ENCODE measurements at places on chromosomes 1 and 21.
A peak's percentile ranks its signal among the peaks of the same experiment; 100 is the strongest.

GRCh38 chr1:84365225-84366221 is 32.8 kb upstream of the DNASE2B start:
- DNase-seq: no peak

- no peak for DNase-seq
Observed at GRCh38 chr1:237888143-237888542, 2.6 kb downstream of the ZP4 start.

- DNase-seq: no peak
Observed at GRCh38 chr21:38156200-38156599, 100.6 kb upstream of the KCNJ15 start.

GRCh38 chr21:35063428-35064172 is 14.5 kb upstream of the RUNX1 start:
- DNase-seq: no peak

DNA sequence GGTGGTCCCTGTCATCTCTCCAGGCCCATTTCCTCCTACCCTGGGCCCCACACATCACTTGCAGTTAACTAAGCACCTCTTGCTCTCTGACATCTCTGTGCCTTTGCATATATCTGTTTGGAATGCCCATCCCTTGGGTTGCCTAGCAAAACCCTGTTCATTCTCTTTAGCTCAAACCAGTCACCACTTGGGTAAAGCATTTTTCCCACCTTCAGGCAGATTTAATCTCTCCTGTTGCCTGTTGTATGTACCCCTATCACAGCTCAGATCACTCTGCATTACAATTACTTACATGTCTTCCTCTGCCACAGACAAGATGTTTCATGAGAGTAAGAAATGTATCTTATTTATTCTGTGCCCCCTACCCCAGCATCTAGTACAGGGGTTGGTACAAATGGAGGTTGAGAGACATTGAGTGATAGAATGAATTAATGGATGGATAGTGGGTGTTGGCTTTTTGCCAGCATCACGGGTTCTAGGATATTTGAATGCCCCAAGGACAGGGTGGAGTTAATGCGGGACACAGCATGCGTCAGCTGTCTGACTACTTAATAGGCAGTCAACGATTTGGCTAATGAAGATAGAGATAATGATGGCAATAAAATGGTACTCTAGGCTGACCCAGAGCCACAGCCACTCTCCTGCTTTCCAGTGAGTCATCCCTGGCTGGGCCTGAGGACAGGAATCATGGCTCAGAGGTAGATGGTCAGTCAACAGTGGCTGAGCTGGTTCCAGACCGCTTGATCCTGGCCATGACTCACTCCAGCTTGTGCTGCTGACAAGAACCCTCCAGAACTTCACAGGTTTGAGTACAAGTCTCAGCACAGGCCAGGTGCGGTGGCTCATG is 6.5 kb downstream of the NR0B2 start:
- peak; percentile 29 for DNase-seq

DNA sequence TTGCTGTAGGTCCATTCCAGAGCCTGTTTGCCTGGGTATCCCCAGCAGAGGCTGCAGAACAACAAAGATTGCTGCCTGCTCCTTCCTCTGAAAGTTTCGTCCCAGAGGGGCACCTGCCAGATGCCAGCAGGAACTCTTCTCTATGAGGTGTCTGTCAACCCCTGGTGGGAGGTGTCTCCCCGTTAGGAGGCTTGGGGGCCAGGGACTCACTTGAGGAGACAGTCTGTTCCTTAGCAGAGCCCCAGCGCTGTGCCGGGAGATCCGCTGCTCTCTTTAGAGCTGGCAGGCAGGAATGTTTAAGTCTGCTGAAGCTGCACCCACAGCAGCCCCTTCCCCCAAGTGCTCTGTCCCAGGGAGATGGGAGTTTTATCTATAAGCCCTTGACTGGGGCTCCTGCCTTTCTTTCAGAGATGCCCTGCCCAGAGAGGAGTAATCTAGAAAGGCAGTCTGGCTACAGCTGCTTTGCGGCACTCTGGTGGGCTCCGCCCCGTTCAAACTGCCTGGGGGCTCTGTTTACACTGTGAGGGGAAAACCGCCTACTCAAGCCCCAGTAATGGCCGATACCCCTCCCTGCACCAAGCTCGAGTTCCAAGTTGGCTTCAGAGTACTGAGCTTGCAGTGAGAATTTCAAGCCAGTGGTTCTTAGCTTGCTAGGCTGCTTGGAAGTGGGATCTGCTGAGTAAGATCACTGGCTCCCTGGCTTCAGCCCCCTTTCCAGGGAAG is 8.7 kb upstream of the SLC25A24 start:
- DNase-seq: no peak
